Activated T-helper 2 cell treated with anti-CD3 and anti-CD28 coated beads, Interferon-gamma antibody, Interleukin-2, Interleukin-4, amounts not matched to agents 10 μg/mL and 5 μg/mL and 100 μg/mL, durations not matched to agents 14 hours and 24 hours and 36 hours (primary cell): ENCODE measurements at places on chromosomes 1 and 21.

DNA sequence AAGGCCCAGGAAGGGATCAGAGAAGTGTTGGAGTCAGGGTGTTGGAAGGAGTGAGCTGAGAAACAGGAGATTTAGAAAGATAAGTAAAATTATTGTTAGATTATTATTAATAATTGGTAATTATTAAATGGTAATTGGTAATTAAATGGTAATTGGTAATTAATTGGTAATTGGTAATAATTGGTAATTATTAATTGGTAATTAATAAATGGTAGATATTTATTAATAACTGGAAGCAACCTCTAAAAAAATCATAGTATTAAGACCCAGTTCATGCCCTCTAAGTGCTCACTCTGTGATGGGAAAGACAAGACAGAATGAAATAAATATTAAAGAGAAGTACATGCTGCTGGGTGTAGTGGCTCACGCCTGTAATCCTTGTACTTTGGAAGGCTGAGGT, 13.8 kb upstream of the EPS15 start:
- no peaks in the 10 kb centered on the region for H3K36me3 ChIP-seq
- H3K4me1 ChIP-seq, result peaks cover 10% of the 10 kb centered on the region
- no peak for DNase-seq
- H3K27ac ChIP-seq, result no peak overlapping the region
- no peaks in the 10 kb centered on the region for H3K27me3 ChIP-seq

DNA sequence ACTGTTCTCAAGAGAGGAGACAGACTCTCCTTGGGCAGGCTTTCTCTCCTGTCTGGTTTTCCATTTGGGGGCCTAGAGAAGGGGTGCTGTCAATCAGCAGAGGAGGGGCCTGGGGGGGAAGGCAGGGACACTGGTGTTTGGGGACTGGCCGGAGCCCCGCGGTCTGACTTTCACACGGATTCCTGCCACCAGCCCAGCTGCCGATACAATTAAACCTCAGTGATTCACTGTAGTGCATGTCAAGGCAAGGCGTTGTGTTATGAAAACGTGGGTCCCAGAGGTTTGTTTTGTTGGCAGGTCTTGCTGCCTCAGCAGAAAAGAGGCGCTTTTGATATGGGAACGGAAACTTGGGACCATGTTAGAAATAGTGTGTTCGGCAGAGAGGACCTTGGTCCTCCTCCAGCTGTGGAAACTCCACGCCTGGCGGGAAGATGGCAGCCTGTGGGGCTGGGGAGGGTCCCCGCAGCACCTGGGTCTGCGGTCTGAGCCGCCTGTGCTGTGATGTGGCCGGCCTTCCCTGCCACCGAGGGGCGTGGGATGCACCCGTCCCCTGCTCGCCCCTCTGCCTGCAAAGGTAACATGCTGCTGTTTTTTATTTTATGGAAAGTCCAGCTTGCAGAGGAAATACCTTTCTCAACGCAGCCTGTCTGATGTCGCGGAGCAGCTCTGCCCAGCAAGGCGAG, 47.6 kb downstream of the SPSB1 start:
- H3K27me3 ChIP-seq, result no peaks in the 10 kb centered on the region
- H3K4me3 ChIP-seq, result no peak overlapping the region
- H3K36me3 ChIP-seq, result peaks cover 4% of the 10 kb centered on the region
- no peak overlapping the region for H3K27ac ChIP-seq
- DNase-seq, result no peak

DNA sequence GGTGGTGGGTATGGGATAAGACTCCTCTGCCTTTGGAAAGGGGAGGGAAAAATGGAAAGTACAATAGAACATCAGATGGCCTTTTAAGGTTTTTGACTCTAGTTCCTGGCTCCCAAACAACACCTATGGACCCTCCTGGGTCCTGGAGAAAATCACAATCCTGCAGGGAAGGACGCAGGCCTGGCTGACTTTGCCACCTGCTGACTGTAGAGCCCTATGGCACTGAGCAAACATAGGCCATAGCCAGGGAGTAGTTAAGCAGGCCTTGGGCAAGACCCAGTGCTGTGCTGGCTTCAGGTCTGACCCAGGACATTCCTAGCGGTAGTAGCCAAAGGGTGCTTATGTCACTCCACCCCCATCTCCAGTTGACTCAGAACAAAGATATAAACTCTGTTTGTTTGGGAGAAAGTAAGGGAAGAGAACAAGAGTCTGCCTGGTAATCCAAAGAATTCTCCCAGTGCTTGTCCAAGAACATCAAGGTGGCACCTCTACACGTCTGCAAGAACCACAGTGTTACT, 149.0 kb downstream of the SLC44A5 start:
- H3K36me3 ChIP-seq, result no peaks in the 10 kb centered on the region

- H3K4me1 ChIP-seq, result peaks cover 15% of the 10 kb centered on the region
- H3K4me3 ChIP-seq, result no peak overlapping the region
- DNase-seq, result no peak
- peaks cover 4% of the 10 kb centered on the region for H3K27me3 ChIP-seq
- no peak overlapping the region for H3K27ac ChIP-seq
Measured at GRCh38 chr1:167197236-167197635, 23.4 kb upstream of the POU2F1 start.

DNA sequence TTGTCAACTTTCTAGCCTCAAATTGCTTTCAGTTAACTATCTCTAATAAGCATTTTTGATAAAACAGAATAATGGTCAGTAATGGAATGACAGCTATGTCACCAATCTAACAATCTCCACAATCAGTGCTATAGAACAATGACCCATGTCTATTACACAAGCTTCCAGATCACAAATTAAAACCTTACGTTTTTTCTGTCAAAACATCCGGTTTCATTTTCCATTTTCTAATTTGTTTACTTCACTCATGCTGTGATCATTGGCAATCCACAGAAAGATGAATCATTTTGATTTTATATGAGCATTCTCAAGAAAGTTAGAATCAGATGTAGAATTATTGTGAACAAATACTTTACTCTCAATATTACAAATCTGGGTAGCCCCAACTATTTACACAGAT, 80.3 kb downstream of the KCNT2 start:
- DNase-seq, result no peak
- H3K27me3 ChIP-seq, result no peaks in the 10 kb centered on the region
- H3K4me3 ChIP-seq, result no peak overlapping the region
- no peaks in the 10 kb centered on the region for H3K4me1 ChIP-seq

GRCh38 chr1:110225212-110225611, 15.1 kb downstream of the KCNC4 start:
- H3K4me1 ChIP-seq, result no peaks in the 10 kb centered on the region
- no peak overlapping the region for H3K27ac ChIP-seq
- H3K4me3 ChIP-seq, result no peak overlapping the region
- no peak for DNase-seq
- peaks cover 5% of the 10 kb centered on the region for H3K36me3 ChIP-seq

- DNase-seq, result no peak
- peaks cover 13% of the 10 kb centered on the region for H3K27me3 ChIP-seq
- H3K36me3 ChIP-seq, result no peaks in the 10 kb centered on the region
- no peak overlapping the region for H3K27ac ChIP-seq
Measured at GRCh38 chr1:78070758-78071157, 25.0 kb downstream of the GIPC2 start.

- no peak overlapping the region for H3K27ac ChIP-seq
- no peaks in the 10 kb centered on the region for H3K36me3 ChIP-seq
- peaks cover 4% of the 10 kb centered on the region for H3K4me1 ChIP-seq
Measured at GRCh38 chr1:170590921-170591705, 59.1 kb downstream of the GORAB start.

DNA sequence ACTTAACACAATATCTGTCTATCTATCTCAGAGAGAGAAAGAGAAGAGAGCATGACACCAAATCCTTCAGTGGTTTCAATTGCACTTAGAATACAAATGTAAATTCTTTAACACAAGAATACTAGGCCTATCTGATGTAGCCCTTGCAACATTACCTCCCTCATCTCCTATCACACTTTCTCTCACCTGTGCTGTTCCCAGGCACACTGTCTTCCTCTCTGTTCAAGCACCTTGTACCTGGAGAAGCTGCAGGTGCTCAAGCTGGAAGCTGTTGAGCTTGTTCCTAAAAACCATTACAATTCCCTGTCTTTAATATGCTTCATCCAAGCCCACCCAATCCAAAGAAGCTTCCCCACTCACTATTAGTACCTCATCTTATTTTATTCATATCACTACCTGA, 97.0 kb downstream of the GDAP2 start:
- H3K36me3 ChIP-seq, result no peaks in the 10 kb centered on the region
- H3K4me3 ChIP-seq, result no peak overlapping the region
- no peak for DNase-seq
- no peaks in the 10 kb centered on the region for H3K4me1 ChIP-seq
- H3K27ac ChIP-seq, result no peak overlapping the region

DNA sequence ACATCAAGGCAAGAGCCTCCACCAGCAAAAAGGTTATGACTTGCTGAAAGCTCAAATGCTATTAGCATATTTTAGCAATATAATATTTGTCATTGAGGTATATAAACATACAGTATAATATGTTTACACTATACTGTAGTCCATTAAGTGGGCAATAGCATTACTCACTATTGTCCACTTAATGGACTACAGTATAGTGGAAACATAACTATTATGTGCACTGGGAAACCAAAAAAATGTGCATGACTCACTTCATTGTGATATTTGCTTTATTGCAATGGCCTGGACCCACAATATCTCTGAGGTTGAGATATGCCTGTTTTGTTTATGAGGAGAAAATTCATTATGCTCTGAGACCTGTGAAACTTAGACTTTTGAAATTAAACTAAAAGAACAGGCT, 300.0 kb downstream of the BARHL2 start:
- no peaks in the 10 kb centered on the region for H3K27me3 ChIP-seq
- H3K4me3 ChIP-seq, result no peak overlapping the region
- H3K36me3 ChIP-seq, result no peaks in the 10 kb centered on the region

- H3K27ac ChIP-seq, result no peak overlapping the region
- no peak overlapping the region for H3K4me3 ChIP-seq
- peaks cover 41% of the 10 kb centered on the region for H3K36me3 ChIP-seq
- H3K4me1 ChIP-seq, result no peaks in the 10 kb centered on the region
- no peaks in the 10 kb centered on the region for H3K27me3 ChIP-seq
Measured at GRCh38 chr21:46357684-46358425, 33.9 kb downstream of the PCNT start.

DNA sequence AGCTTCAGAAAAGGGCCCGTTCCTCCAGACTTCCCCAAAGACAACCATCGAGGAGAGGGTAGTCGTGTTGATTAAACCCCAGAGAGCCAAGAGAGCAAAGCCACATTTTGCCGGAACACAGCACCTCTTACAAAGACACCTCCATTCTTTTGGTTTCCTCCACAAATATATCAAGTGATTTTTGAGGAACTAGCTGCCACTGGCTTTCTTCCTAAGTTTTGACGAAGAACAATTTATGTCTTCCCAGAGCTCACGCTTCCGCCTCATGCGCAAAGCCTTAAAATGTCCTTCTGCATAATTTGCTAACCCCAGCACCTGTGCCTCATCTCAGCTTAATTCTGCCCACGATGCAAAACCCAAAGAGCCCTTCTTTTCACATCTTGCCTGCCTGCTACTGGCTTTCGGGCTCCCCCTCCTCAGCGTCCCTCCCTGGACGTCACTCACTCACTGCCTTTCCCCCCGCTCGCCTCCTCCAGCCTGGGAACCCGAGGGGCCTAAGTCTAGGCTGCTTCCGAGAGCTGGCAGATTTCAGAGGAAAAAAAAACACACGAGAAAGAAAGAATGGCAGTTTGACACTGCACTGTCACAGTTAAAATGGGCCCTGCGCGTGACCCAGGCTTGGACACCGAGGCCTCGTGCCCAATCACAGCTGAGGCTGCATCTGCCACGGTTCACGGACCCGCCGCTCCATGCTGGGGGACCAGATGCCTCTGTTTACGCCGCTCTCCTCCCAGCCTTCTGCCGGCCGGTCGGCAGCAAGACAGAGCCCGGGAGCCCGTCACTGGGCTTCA, 77.6 kb upstream of the IFNAR2 start:
- no peak for DNase-seq
- peaks cover 2% of the 10 kb centered on the region for H3K4me1 ChIP-seq
- no peak overlapping the region for H3K4me3 ChIP-seq
- H3K36me3 ChIP-seq, result no peaks in the 10 kb centered on the region

DNA sequence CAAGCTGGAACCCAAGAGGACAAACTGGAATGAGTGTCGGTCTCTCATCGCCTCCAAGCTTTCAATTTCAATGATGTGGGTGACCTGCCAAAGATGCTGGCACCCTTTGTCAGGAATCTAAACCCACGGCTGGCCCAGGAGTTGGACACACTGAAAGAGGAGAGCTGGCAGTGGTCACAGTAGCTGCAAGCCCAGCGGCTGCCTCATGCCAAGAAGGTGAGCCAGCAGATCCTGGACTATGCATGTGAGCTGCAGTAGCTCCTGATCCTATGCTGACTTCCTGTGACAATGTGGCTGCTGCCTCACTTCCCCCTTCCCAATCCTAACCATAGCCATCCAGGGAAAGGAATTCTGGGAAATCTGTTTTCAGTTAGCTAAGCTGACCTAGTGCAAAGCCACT, 117.0 kb upstream of the VAV3 start:
- no peaks in the 10 kb centered on the region for H3K36me3 ChIP-seq
- no peaks in the 10 kb centered on the region for H3K27me3 ChIP-seq
- no peak overlapping the region for H3K4me3 ChIP-seq
- H3K4me1 ChIP-seq, result peaks cover 52% of the 10 kb centered on the region

DNA sequence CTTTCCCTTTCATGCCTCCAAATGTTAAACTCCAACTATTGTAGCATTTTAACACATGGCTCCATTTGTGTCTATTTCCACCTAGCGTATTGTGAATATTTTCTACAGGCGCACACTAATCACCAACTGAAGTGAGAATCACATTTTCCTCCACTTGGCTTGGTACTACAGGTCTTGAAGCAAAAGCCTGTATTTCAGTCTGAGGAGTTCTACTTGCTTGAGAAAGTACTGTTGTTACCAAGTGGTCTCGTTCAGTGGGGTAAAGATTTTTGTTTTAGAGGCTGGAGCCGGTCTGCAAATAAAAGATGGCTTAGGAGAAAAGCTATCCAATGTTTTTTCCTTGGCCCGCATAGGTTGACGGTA, 550 bp upstream of the PTBP2 start:
- H3K27ac ChIP-seq, result peak overlapping the region; percentile 78
- H3K4me3 ChIP-seq, result peak overlapping the region; percentile 95
- H3K36me3 ChIP-seq, result peaks cover 22% of the 10 kb centered on the region

DNA sequence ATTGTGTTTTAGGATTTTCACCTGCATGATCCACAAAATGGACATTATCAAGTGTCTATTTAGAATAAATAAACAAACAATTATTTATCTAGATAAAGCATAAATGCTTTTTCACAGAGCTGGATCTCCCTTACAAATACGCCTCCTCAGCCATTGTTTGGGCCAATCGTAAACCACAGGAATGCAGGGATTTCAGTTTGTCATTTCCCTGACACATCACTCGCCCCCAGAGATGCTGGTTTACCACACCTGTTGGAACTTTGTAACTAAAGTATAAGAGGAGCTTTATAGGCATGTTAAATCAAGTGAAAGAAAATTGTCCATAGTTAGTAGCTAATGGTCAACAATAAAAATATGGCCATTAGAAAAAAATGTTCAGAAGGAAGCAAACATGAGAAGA, 40.3 kb downstream of the GPR88 start:
- H3K27me3 ChIP-seq, result peaks cover 6% of the 10 kb centered on the region
- no peak overlapping the region for H3K27ac ChIP-seq
- DNase-seq, result no peak
- H3K4me3 ChIP-seq, result no peak overlapping the region

- H3K27ac ChIP-seq, result no peak overlapping the region
- H3K4me3 ChIP-seq, result no peak overlapping the region
- no peaks in the 10 kb centered on the region for H3K4me1 ChIP-seq
- peaks cover 61% of the 10 kb centered on the region for H3K27me3 ChIP-seq
Measured at GRCh38 chr1:206070627-206071304, 17.8 kb downstream of the RHEX start.
